Right cardiac atrium (tissue), 5 donors: ENCODE measurements at places on chromosomes 5 and 9. TPM values are rescaled to one million over a fixed set of nuclear protein-coding genes. Genes with fewer than 3 reads are reported as not detected.

- peak; percentile 89 for DNase-seq
These were observed 433.7 kb downstream of the ENC1 start for GRCh38 chr5:74206579-74207550.

The ELOVL7 gene
- polyA plus RNA-seq: 0.63 TPM

DNA sequence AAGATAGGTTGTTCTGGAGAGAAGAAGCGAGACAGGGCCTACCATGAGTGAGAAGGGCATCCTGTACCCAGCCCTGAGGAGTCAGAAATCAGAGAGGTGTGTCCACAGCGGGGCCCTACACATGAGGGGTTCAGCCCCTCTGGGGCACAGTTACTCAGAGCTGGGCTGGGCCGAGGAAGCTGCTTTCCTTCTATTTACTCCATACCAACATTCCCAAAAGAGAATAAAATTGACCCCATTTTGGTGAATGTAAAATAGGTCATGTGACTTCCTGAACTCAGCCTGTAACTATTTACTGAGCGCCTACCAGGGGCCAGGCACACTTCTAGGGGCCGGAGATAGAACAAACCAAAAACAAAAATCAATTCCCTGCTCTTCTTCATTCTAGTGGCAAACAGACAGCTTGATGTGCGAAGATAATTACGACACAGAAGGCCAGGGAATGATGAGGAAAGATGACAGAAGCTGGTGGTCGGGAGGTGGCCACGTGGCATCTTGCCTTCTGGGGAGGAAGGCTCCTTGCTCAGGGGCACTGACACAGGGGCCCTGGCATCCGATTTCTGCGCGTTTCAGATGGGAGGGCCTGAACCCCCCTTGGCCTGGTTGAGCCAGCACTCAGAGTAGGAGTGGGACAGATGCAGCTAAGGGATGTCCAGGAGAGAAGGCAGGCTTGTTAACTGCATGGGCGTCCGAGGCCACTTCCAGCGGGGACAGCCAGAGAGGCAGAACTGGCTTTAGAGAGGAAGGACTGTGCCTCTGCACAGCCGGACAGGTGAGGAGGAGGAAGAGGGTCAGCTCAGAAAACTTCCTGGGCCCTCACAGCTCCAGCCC, 121.8 kb downstream of the NSG2 start:
- no peak for DNase-seq

- no peak for DNase-seq
These were observed 278.3 kb upstream of the PCSK5 start for GRCh38 chr9:75612205-75612604.

The F2R gene
- polyA plus RNA-seq: 4.3 TPM

- no peak for DNase-seq
These were observed 49.2 kb upstream of the TSLP start for GRCh38 chr5:111022301-111022700.

DNA sequence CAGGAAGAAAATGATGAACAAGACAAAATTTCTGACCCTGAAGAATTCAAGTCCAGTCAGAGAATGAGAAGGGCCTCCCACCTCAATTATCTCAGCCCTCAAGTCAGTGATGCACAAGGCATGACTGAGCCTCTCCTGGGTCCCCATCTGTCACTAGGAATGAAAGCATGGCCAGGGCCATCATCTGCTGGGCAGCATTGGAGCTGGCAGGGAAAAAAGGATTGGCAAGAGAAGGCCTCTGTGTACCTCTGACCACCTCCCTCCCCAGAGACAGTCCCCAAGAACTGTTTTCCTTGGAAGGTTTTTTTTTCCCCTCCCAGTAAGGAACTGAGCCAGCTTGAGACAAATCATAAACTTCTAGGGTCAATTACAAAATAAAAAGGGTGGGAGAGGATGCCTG, 76.7 kb downstream of the KLHL3 start:
- DNase-seq: no peak

DNA sequence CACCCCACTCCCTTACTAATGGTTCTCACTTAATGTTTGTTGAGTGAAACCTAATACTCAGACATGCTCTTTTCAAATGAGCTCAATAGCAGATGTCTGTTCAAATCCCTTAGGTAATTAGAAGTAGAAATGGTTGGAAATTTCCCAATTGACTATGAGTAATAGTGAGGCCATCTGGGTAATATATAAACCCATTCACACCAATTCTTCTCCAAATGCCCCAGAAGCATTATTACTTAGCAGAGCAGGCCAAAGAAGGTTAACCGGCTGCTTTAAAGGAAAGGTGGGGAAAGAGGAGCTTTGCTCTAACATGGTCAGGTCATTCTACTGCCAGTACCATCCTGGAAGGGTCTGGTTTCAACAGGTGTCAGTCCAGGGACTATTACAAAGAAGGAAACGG, 119.5 kb upstream of the MTAP start:
- DNase-seq: no peak

GRCh38 chr9:107842530-107842929, 353.0 kb upstream of the KLF4 start:
- no peak for DNase-seq

- DNase-seq: no peak
These were observed 42.2 kb upstream of the UGT3A2 start for GRCh38 chr5:36108758-36109460.

DNA sequence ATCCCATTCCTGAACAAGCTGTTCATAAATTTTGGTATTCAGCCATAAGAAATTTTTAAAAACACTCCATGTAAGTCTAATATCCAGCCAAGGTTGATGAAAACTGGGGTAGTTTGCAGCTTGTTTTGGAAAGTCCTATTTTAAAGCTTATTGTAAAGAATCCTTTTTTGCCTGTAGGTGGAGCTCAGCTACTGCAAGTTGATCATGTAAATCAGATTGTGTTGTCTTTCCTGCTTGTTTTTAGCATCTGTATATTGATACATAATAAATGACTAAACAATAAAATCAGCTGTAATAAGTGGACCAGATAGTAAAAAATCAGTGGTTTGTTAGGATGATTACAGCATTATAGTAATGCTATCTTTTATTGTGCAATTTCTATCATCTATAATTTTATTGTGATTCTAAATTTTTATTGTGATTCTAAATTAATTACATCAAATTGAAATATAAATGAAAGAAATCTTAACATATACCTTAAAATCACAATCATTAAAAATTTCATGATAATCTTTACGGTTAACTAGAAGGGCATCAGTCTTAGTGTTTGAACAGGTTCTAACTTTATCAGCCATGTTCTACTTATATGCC, 42.4 kb downstream of the CWC27 start:
- no peak for DNase-seq

The PCA3 gene
- polyA plus RNA-seq: 0.18 TPM

GRCh38 chr9:19799784-19800183, 10.9 kb upstream of the SLC24A2 start:
- DNase-seq: no peak

GRCh38 chr5:134437847-134438581, 26.3 kb upstream of the CDKN2AIPNL start:
- no peak for DNase-seq

The LRRC19 gene
- not detected for polyA plus RNA-seq

- DNase-seq: peak; percentile 37
These were observed 3.6 kb downstream of the ALDH1A1 start for GRCh38 chr9:72949244-72949582.

The C8G gene
- polyA plus RNA-seq: 1.4 TPM

The BARHL1 gene
- polyA plus RNA-seq: not detected

- no peak for DNase-seq
These were observed 587.7 kb upstream of the CDH6 start for GRCh38 chr5:30605693-30606268.

GRCh38 chr9:124384846-124385245, 30.4 kb downstream of the PSMB7 start:
- DNase-seq: no peak

DNA sequence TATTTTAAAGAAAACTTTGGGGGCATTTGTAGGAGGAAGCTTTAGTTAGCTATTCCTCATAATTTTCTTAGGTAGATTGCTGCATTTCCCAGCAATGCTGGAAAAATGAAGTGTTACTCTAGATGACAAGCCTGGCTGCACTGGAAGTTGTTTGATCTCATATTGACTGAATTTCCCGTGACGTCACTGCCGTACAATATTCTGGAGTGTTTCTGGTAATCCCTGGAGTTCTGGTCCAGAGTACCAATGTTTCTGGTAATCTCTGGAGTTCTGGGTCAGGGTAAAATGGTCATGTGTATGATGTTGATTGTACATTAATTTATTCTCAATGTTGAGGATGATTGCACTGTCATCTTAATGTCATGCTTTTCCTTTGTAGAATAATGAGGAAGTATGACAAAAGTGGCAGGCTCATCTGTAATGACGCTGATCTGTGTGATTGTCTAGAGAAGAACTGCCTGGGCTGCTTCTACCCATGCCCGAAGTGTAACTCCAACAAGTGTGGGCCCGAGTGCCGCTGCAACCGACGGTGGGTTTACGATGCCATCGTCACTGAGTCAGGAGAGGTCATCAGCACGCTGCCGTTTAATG, 26.2 kb downstream of the ARL14EPL start:
- no peak for DNase-seq

The TEX48 gene
- polyA plus RNA-seq: not detected

- no peak for DNase-seq
These were observed 267.0 kb upstream of the HAPLN1 start for GRCh38 chr5:83987513-83988292.
